ENCODE measurements at places on chromosomes 2 and 18.

- no peak for DNase-seq
Measured at GRCh38 chr2:236627193-236627592, 57.6 kb downstream of the ACKR3 start.

GRCh38 chr18:35938562-35938961 lies 33.9 kb upstream of the RMP24 start:
- no peak for DNase-seq

GRCh38 chr2:110900191-110900590 lies 167.8 kb downstream of the ACOXL start:
- no peak for DNase-seq

- no peak for DNase-seq
Measured at GRCh38 chr18:26516964-26517363, 31.4 kb downstream of the KCTD1 start.

DNA sequence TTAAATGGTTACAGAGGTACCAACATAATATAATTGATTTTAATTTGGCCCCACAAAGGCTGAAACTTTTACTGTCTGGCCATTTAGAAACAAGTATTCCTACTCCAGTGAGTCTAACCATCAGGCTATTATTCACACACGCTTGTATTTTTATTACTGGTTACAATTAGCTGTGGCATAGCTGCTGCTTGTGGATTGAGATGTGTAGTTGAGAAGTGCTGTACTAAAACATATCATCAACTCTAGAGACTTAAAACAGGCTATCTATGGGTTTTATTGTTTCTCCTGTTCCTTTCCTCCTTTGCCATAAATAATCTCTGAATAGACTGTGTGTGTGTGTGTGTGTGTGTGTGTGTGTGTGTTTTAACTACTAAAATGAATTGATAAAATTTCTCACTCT lies 530.2 kb downstream of the CCDC85A start:
- DNase-seq: no peak

GRCh38 chr2:12504443-12504842 lies 212.3 kb upstream of the TRIB2 start:
- no peak for DNase-seq

- no peak for DNase-seq
Measured at GRCh38 chr2:174717273-174717672, 47.0 kb downstream of the CHRNA1 start.

DNA sequence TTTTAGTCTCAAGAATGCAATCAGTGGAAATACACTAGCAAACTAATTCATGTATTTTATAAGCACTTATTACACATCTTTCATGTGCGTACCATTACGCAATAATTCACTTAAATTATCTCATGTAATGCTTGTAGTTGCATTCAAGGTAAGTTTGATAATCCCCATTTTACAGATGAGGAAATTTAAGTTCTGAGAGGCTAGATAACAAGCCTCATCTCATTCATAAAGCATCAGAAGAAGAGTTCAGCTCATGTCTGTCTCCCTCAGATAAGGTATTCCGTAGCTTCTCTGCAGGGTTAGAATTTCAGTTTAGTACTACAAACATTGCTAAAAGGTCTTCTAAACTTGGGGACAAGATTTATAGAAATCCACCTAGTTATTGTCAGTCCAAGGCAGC lies 47.8 kb downstream of the HNMT start:
- no peak for DNase-seq

- DNase-seq: no peak
Measured at GRCh38 chr2:85780316-85781012, 26.7 kb downstream of the ATOH8 start.

DNA sequence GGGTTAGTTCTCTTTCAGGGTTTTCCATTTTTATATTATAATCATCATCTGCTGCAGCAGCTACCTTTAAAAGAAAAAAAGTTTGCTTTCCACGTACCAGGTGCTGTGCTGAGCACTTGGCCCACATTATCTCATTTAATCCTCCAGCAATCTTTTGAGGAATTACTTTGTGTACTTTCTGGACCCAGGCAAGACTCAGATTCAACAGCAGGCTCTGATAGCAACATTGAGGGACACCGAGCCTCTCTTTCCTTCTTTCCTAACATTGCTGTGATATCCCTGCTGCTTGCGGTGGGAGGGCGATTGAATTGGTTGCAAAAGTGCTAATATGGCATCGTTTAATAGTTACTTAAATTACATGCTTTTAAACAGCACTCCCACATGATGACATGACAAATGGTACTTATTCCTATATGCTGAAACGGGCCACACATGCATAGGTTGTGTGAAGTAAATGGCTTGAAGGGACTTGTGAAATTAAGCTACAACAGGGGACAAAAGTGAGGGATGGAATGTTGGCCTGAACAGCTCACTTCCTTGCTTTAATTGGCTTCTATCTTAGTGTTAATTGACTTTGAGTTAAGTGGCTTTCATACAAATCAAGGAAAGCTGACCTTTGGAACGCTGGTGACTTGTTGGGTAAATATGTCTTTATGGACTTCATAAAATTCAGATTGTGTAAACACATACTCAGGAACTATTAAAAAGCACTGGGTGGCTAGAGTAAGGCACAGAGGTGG lies 21.2 kb downstream of the SPRED2 start:
- DNase-seq: no peak

DNA sequence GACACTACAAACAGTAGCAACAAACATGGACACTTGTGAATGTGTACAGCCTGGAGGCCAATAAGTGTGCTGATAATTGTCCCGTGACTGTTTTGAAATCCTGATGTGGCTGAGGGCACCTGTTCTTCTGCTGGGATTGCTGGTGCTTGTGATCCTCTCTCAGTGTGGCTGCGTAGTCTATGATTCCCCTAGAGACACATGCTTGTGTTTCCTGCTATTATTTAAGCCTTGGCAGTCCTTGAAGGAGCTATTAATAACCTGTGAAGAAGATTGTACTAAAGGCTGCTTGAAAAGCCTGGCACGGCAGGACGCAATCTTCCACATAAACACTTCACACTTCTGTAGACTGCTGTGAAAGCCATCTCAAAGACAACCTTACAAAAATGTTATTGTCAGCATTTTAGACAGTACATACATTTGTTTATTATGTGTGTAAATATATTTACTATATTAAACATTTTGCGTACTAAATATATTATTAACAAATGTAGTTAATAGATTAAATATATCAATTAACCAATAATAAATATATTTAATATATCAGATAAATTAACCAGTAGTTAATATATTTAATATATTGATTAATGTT lies 71.4 kb downstream of the GALR1 start:
- no peak for DNase-seq

DNA sequence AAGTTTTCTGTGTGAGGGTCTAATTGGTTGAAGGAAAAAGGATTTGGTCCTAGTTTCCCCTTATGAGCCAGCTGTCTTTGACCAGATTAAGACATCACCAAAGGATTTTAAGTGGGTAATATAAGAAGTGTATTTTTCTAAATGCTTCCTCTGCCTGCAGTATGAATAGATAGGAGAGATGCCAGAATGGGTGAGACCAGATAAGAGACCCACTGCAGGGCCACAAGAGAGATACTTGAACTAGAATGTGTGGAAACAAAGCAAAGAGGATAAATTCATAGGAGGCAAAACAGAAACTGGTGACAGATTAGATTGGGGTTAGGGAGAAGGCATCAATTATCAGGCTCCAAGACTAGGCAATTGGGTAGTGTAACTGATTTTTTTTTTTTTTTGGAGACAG lies 1.1 kb upstream of the HDHD2 start:
- no peak for DNase-seq

DNA sequence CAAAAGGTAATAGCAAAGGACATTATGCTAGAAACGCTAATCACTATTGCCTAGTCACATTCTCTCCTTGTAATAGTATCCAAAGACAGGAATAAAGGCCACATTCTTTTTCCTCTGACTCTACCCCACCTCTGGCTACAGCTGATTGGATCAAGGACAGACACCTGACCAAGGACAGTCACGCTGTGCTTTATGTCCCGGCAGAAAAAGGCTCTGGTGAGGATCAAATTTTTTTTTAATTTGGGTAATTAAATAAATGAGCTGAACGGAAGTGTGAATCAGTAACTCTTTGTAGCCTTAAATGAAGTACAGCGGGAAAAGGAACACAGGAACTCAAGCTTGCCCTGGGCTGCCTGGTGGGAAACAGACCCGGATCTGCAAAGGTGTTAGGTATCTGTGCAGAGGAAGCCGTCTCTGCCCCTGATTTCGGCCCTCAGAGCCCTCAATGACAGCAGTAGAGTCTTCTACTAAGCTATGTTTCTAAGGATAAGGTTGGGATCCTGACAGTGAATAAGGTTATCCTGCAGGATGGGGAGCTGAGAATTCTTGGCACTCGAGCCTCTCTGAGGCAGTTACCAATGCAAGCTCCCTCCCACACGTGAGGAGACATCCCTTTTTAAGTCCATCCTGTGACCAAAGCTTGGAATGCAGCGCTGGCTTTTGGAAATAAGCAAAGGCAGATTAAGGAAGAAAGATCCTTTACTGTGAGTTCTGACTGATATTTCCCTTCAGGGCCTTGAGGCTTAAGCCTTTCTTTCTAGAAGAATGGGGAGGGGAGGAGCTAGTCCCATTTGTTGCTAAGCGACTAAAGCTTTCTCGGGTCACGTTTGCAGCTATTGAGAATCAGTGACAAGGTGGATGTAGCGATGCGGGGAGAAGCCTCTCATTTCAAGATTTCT lies 37.8 kb upstream of the IKZF2 start:
- no peak for DNase-seq

- DNase-seq: no peak
Measured at GRCh38 chr2:2793514-2793913, 462.4 kb upstream of the MYT1L start.

DNA sequence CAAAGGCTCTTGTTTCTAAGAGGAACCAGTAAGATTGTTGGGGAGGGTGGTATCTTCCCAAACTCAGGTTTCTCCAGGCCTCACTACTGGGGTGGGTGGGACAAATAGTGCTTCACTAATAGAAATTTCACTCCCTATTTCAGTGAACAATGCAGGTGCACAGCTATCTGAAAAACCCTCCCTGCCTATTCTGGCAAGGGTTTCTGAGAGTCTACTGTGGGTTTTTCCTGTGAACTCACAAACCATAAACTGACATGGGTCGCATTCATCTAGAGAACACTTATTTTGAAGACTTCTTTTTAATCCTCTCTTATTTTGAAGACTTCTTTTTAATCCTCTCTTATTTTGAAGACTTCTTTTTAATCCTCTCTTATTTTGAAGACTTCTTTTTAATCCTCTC lies 4.4 kb downstream of the IL36A start:
- no peak for DNase-seq

DNA sequence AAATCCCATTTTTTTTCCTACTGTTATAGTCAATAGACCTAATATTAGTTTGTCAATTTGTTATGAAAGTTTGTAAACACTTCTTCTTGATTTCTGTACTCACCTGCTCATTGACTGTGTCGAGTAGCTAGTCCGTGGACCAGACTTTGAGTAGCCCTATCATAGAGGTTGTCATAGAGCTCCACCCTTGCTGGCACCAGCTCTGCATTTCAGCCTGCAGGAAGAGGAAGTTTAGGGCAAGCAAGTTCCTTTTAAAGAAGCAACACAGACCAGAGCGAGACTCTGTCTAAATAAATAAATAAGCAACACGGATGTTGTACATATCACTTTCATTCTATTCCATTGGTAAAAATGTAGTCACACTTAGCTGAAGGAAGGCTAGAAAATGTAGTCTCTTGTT lies 74.0 kb downstream of the MCFD2 start:
- DNase-seq: no peak

DNA sequence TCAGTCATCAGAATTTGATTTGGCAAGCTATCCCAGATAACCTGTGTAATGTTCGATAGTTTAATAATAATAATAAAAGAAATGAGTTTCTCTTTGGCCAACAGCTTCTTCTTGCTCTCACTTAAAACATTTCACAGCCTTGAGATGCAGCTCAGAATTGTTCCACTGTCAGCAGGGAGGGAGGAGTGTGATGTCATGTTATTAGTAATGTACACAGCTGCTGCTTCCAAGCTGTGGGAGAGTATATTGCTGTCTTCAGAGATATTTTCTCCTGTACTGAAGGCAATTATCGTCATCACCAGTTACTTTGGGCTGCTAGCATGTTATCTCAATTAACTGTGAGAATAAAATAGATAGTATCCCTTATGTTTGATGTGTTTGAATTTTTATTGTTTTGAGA lies 146.9 kb upstream of the MAP3K20 start:
- DNase-seq: no peak

DNA sequence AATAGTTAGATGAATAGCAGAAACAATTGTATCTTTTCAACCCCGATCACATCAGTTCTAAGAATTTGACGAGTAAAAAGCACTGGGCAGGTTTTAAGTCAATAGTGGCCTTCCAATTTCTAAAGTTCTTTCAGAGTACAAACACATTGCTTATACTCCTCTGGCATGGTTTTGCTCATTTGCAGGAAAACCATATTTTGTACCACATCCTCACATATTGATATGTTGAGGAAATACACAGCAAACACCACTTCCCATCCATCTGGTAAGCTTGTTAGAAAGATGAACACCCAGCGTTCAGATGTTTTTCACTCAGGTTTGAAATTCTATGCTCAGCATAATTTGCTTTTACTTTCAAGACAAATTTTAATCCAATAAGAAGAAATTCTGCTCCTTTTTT lies 344.6 kb upstream of the ACVR2A start:
- DNase-seq: no peak

DNA sequence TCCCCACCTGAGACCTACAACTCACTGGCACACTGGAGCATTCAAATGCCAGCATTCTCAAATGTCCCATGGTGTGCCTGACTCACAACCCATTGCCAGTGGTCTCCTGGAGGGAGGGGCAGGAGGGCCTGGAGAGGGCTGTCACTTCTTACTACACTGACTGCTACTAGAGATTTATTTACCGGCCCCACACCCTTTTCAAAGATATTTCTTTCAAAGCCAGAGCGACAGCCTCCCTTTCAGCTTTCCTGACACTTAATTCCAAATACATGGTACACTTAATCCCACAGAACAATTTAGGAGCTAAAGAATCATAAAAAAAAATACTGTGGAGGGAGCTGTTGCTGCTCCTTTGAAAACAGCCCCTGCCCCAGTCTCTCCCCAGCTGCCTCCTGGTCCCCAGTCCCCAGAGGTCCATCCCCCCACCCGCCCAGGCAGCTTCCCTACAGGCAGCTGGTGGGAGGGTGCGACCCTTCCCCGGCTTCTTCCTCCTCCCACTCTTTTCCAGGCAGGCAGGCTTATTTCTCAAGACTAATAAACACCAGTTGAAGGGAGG lies 129.1 kb upstream of the SMAD2 start:
- DNase-seq: no peak

DNA sequence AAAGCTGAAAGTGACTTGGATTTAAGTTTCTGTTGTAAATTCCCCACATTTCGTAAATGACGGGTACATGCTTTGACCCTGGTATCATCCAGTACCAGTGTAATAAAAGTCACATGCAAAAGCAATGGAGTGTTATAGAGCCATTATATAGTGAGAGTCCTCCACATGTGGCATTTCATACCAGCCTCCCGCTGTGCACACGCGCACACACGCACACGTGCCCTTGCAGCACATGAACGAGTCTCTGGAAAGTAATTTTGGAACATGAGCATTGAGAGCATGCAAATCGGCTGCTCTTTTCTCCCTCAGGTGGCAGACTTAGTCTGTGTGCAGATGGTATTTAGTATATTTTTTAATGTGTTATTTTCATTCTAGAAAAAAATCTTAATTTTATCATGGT lies 198.1 kb downstream of the ZNF407 start:
- no peak for DNase-seq

GRCh38 chr2:9336576-9337314 lies 86.6 kb downstream of the ITGB1BP1 start:
- DNase-seq: no peak
